Hematopoietic multipotent progenitor cell (in vitro differentiated cells): ENCODE measurements at places on chromosomes 3 and 15. TPM values are rescaled to one million over a fixed set of nuclear protein-coding genes. Genes with fewer than 3 reads are reported as not detected.
A peak's percentile ranks its signal among the peaks of the same experiment; 100 is the strongest.

DNA sequence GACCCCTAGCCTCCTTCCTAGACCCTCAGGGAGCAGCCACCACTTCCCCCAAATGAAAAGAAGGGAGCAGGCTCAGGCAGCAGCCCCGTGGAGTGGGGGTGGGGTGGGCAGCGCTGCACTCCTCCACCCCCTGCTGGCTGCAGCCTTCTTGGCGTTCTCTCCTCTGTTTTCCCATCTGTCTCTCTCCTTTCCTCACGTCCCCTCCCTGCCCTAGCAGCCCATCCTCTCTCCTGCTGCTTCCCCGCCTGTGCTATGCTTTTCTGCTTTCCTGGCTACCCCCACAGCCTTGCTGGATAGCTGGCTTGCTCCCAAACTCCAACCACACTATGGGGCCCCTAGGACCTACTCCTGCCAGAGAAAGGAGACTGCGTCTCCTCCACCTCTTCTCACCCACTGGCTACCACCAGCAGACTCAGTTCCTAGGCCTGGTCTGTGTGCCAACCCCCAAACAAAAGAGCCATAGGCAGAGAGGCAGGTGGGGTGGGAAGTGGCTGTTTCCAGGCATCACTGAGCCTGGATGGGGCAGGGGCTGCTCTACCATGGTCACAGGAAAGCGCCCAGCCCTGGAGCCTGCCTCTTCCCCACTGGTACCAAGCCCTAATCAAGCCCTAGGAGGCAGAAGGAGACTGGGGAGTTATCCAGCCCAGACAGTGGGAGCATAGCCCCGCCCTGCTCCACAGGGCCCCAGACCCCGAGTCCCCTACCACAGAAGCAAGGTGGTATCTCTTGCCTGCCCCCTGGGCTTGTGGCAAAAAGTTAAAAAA is 3.4 kb upstream of the DISP2 start:
- DNase-seq, result no peak

- DNase-seq, result no peak
These were observed 69.1 kb downstream of the SEC22A start for GRCh38 chr3:123270818-123271217.

- DNase-seq, result no peak
These were observed 239.9 kb downstream of the EPHB1 start for GRCh38 chr3:135034891-135035440.

- no peak for DNase-seq
These were observed 290.4 kb upstream of the STT3B start for GRCh38 chr3:31242026-31242960.

- DNase-seq, result no peak
These were observed 5.8 kb downstream of the TASOR start for GRCh38 chr3:56677286-56677685.

DNA sequence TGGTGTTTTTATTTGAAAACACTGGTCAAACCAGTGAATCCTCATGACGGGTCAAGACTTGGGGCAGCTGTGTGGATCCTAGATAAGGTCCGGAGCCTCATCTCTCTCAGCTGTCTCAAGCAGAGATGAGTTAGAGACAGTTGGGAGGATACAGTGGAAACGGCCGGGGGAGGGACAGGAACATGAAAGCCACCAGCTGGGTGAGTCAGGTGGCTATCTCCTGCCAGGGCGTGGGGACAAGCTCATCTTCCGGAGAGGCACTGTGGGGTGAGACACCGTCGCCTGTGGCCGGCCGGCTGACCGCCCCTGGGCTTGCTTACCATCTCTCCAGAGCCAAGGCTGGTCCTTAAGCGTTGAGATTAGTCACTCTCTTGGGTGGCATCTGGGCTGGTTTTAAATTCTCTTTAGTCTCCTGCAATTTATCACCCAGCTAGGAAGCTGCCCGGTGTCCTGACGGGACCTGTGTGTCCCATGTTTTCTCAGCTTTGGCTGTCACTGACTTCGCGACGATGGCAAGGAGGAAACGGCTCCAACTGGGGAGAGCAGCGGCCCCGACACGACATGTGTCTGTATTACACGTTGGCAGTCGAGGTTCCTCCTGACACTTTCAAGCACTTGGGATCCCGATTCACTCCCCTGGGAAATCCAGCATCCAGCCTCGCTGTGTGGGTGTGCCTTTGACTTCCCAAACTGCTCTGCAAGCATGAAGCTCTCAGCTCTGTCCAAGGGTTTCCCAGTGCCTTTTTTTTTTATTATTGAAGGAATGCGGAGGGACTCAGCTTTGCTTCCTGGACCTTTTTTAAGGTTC is 7.5 kb downstream of the ST8SIA2 start:
- DNase-seq, result no peak

- DNase-seq, result no peak
These were observed 85.1 kb downstream of the CCK start for GRCh38 chr3:42180901-42181300.

- DNase-seq, result no peak
These were observed 26.9 kb upstream of the SAMMSON start for GRCh38 chr3:69972672-69973071.

DNA sequence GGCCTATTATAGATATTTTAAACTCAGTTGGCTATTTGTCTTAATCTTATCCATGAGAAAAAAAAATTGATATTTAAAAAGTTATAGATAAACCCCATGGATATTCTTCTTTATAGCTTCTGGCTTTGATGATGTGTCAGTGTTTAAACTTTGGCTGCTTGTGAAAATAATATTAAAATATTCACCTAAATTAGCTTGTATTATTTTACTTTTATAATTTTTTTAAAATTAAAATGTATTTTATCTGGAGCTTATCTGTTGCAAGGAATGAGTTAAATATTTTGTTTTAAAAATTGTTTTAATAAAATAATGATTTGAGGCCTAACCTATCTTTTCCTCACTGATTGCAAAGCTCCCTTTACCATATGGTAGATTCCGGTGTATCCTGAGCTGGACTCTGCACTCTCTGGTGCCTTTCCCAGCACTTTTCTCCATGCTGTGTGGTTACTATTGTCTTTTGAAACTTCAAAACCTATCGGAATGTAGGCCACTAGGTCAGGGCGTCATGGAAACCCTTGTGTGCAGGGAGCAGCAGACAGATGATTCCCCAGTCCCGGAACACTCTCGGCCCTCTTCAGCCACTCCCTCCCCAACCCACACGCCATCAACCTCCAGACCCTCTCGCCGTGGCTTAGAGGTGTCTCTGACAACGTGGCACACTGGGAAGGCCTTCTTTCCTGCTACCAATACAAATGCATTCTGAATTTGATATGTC is 252.3 kb upstream of the ATP10A start:
- DNase-seq, result no peak

- DNase-seq, result peak; percentile 65
These were observed at the start of gene UBA5 for GRCh38 chr3:132660052-132660810. Gene UBA5 (plus strand): TSS chr3:132660329. CDS start chr3:132660538, 209 bp downstream.

The PAQR5 gene
- total RNA-seq, result 0.27 TPM

The DTWD1 gene
- 6.2 TPM for total RNA-seq

The EIF4E3 gene
- total RNA-seq, result 8.6 TPM

The SERPINI1 gene
- total RNA-seq, result 3.2 TPM

The SHC4 gene
- total RNA-seq, result 0.81 TPM

The PLA2G4E gene
- total RNA-seq, result not detected

The RBPMS2 gene
- total RNA-seq, result 0.27 TPM

The SERPINI2 gene
- 1.6 TPM for total RNA-seq

The HCLS1 gene
- total RNA-seq, result 63.0 TPM

The LTF gene
- total RNA-seq, result 3.2 TPM
